T1000 (cell line): ENCODE measurements at places on chromosomes 12 and 14.

- no peak for DNase-seq
Observed at GRCh38 chr14:30284808-30285207, 274.1 kb upstream of the G2E3 start.

- DNase-seq: no peak
Observed at GRCh38 chr12:740921-741320, 11.5 kb upstream of the WNK1 start.

- DNase-seq: no peak
Observed at GRCh38 chr14:54697001-54697400, 130.1 kb downstream of the SAMD4A start.

DNA sequence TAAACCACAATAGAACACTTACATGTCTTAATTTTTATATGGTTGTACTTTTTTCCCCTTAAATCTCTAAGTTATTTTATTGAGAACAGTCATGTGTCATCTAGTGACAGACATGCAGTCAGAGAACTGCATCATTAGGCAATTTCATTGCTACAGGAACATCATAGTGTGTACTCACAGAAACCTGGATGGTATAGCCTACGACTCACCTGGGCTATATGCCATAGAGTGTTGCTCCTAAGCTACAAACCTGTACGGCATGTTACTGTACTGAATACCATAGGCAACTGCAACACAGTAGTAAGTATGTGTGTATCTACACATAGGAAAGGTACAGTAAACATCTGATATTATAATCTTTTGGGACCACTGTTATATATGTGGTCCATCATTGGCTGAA lies 557.6 kb downstream of the PRKD1 start:
- DNase-seq: no peak

GRCh38 chr12:25264114-25264513 lies 13.4 kb upstream of the KRAS start:
- no peak for DNase-seq

DNA sequence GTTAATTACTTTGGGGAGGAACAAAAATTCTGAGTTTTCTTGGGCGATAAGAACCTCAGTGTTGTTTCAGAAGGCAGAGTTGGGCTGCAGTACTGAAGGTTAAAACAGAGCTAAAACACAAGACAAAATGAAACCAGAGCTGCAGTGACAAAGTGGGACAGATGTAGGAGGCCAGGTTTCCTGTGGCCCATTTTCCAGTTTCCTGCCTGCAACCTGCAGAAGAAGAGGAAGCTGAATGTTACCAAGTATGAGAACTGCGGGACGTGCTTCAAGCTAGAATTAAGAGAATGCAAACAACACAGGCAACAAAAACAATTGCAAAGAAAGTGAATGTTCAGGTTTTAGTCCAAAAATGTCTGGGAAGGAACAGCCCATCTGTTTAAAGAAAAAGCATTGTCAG lies 17.8 kb downstream of the ELK3 start:
- DNase-seq: no peak

DNA sequence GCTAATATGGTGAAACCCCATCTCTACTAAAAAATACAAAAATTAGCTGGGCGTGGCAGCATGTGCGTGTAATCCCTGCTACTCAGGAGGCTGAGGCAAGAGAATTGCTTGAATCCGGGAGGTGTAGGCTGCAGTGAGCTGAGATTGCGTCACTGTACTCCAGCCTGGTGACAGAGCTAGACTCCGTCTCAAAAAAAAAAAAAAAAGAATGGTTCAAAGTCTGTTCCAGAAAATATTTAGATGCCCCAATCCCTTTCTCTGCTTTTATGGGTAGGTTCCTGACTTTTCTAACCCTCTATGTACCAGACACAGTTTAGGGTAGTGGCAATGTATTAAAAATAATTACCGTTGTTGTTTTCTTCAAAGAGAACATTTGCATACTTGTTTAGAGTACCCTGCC lies 161.4 kb downstream of the STXBP6 start:
- DNase-seq: no peak

- no peak for DNase-seq
Observed at GRCh38 chr12:109677279-109677691, 36.3 kb upstream of the FAM222A start.

GRCh38 chr14:66496911-66497310 lies 10.7 kb downstream of the CCDC196 start:
- DNase-seq: no peak

GRCh38 chr12:104427547-104427938 lies 29.2 kb upstream of the CHST11 start:
- no peak for DNase-seq
